ENCODE measurements at places on chromosomes 16 and 17. TPM values are rescaled to one million over a fixed set of nuclear protein-coding genes. Genes with fewer than 3 reads are reported as not detected.
A peak's percentile ranks its signal among the peaks of the same experiment; 100 is the strongest.

Gene ITGB3
- 2.3 TPM for polyA plus RNA-seq

- DNase-seq = peak; percentile 93
These were observed 22.5 kb downstream of the CCR7 start for GRCh38 chr17:40542558-40543411.

Gene MFSD6L
- polyA plus RNA-seq = 0.14 TPM

Gene INCA1
- 5.0 TPM for polyA plus RNA-seq

- DNase-seq = peak; percentile 88
These were observed at the start of gene CNTNAP1 for GRCh38 chr17:42681976-42682721. CNTNAP1 (plus strand) TSS chr17:42682531; CDS start chr17:42682830, 299 bp downstream.

GRCh38 chr16:72195609-72196008, 23.7 kb upstream of the PMFBP1 start:
- DNase-seq = no peak
